CD4-positive, alpha-beta T cell treated with Interleukin-12 subunit alpha and Interleukin-12 subunit beta, for 1 hour (primary cell): ENCODE measurements at places on chromosomes 6 and 20.

DNA sequence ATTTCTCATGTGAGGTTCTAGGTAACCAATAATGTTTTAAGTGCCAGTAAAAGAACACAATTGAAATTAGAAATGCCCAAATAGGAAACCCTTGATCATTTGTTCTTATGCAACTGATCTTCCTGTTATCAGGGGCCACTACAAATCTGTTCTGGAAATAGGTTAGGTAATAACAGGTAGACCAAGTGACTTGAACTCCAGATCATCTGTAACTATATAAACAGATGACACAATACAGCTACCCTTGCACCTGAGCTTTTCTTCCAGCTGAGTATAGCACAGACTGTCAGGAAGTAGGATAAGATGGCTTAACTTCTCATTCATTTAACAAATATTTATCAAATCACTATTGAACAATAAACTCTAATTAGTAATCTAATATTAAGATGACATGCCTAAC lies 52.5 kb downstream of the MAN1A1 start:
- DNase-seq = no peak

GRCh38 chr6:167697316-167697715 lies 129.4 kb upstream of the AFDN start:
- DNase-seq = no peak

GRCh38 chr6:155832596-155832995 lies 377.0 kb upstream of the NOX3 start:
- no peak for DNase-seq

- DNase-seq = no peak
Measured at GRCh38 chr6:166277018-166277417, 31.2 kb downstream of the PRR18 start.

- DNase-seq = peak; percentile 16
Measured at GRCh38 chr6:107132330-107132954, 17.1 kb upstream of the BEND3 start.

DNA sequence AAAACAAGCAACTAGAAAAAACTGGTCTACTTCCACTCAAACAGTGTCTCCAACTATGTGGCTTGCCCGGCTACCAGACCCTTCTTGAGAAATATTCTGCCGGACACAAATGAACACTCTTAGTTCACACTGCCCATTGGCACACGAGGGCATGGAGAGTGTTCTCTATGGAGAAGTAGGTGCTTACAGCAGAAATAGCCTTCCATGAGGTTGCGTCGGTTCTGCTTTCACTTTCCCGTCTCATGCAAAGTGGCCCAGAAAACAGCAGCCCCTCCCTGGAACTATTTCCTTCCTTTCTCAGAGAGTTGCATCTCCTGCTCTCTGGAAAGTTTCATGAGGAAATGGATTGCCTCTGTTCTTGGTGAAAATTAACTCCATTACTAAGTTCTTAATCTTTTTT lies 9.5 kb upstream of the HLA-DOA start:
- DNase-seq = peak; percentile 37

GRCh38 chr6:47180633-47181032 lies 129.1 kb downstream of the TNFRSF21 start:
- DNase-seq = no peak

GRCh38 chr6:4820704-4821276 lies 44.6 kb downstream of the CDYL start:
- DNase-seq = no peak

DNA sequence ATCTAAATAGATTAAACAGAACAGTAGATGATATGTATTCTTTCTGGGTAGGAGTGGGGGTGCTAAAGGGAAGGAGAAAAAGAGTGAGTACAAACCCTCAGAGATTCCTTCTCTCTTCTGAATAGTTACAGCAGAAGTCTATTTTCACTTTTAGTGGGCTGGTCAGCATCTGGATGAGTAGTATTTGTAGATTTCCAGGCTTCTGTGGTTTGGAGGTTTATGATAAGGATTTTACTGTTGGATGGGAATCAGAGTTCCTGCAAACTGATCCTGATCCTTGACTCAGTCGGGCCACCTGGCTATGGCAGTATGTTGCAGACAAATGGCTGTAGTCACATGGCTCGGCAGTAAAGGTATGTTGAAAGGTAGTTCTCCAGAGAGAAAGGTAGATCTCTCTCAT lies 84.3 kb upstream of the IFNGR1 start:
- DNase-seq = no peak

DNA sequence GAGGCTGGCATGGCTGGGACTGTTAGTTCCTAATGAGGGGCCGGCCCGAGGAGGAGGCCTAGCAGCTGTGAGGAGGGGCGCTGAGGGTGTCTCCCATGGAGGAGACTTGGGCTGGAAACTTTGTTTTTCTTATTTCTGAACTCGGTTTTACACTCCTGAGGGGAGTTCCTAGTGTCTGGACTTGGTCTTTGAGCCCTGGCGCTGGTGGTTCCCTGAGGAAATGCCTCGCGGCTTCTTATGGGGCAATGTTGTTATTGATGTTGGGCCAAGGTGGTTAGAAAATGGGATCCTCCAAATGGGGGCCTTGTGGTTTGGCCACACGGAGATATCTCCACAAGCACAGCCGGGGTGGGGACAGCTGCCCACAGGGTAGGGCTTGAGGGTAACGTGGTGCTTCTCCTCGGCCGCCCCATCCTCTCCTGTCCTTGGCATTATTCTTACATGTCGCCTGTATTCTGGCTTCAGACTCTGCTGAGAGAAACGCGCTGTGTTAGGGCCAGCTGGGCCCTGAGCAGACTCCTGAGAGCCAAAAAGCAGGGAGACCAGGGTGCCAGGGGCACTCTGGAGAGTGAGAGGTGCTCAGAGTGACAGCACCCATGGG lies 136.9 kb downstream of the FOXO3 start:
- DNase-seq = no peak

DNA sequence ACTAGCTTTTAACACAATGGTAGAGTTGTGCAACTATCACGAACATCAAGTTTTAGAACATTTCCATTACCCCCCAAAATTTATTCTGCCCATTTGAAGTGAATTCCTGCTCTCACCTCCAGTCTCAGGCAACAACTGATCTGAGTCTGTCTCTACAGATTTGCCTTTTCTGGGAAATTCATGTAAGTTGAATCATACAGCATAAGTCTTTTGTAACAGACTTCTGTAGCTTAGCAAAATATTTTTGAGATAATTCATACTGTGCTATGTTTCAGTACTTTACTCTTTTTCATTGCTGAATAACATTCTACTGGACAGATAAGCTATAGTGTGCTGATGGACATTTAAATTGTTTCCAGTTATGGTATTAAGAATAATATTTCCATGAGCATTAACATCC lies 447.3 kb upstream of the GJE1 start:
- no peak for DNase-seq

GRCh38 chr6:80553071-80553740 lies 446.7 kb downstream of the BCKDHB start:
- no peak for DNase-seq

DNA sequence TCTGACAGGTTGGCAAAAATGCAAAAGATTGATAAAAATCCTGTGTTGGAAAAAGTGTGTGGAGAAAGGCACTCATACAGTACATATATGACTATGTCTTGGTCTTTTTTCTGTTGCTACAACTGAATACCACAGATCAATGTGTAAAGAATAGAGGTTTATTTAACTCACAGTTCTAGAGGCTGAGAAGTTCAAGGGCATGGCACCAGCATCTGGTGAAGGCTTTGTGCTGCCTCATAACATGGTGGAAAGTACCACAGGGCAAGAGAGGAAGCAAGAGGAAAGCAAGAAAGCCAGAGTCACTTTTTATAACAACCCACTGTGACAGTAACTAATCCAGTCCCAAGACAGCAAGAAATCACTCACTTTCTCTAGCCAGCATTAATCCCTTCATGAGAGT lies 57.5 kb downstream of the ALDH8A1 start:
- DNase-seq = no peak

GRCh38 chr6:150620244-150620643 lies 20.6 kb downstream of the PLEKHG1 start:
- no peak for DNase-seq

- DNase-seq = no peak
Measured at GRCh38 chr20:20321134-20321533, 46.8 kb upstream of the INSM1 start.

GRCh38 chr6:37155394-37156312 lies 14.3 kb upstream of the PIM1 start:
- DNase-seq = peak; percentile 55

DNA sequence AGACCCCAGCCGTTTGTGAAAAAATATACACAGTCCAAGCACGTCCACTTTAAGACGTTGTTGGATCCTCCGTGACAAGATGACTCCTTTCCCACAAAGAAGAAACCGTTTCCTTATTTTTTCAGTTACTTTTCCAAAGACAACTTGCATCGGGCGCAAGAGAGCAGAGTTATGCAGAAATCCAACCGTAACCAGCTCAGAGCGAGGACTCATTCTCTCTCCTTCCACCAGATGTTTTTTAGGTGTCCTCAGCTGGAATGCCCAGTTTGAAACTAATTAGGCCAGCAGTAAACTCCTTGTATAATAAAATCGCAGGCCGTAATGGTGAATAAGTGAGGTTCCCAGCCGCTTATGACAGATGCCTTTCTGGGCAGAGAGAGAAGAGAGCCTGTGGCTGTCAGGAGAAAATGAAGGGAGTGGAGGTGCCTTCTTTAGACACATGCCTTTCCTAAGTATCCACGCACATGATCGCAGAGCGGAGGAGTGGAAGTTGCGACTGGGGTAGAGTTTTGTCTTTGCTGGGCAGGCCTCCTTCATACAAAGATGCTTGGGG lies 2.8 kb downstream of the EYA2 start:
- DNase-seq = no peak

DNA sequence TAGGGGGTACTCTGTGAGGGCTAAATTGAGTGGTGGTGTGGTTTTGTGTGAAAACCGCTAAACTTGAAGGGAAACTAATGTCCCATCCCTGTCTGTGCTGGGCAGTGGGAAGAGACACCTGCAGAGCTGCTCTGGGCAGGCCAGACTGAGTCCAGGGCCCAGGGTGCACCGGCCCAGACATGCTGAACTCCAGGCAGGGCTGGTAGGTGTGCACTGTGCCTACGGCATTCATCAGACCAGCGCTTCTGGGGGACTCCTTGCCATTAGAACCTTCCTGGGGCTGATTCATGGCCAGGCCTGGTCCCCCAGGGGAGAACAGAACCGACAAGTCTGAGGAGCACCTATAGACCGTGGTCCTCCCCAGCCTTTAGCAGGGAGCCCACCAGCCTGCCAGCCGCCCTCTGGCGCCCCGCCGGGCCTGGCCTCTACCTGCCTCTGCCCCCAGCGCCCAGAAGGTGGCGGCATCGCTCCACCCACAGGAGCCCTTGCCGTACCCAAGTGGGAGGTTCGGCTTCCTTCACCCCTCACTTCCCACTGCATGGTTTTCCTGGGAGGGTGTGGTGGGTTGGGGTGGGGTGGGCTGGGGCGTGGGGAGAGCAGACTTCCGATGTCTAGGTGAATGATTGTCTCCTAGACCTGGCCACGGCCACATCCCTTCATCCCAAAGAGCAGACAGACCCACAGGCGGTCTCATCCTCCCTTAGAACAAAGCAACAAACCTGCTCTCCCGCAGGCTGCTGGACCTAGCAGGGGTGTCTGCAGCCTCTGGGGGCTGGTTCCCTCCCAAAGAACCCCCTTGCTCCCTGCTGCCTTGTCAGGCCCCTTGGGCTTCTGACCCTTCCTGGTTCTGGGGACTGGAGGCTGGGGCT lies 15.5 kb downstream of the CCDC167 start:
- peak; percentile 81 for DNase-seq

- no peak for DNase-seq
Measured at GRCh38 chr6:22153384-22154158, 143.3 kb downstream of the PRL start.

DNA sequence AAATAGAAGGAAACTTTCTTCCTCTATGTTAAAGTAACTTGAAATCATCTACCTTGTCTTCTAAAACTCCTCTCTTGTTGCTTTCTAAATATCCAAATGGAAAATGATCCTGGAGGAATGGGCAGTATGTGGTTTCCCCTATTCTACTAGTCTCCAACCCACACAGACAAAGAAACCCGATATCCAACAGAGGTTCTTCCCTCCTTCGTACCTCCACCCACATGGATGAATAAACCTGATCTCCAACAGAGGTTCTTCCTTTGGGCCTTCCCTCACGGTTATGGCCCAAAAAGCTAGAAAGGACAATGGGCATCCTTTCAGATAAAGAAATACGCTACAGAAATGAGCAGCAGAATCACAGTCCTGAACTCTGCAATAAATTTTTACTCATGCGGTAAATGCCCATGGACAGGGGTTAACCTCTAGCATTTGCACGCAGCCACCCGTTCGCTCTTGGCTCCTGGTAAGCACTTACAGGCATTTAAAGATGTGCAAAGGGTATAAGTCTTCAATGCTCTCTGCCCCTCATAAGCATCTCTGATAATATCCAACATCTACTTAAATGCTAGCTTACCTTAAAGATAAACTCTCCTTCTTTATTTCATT lies 130.9 kb downstream of the GMPR start:
- no peak for DNase-seq

DNA sequence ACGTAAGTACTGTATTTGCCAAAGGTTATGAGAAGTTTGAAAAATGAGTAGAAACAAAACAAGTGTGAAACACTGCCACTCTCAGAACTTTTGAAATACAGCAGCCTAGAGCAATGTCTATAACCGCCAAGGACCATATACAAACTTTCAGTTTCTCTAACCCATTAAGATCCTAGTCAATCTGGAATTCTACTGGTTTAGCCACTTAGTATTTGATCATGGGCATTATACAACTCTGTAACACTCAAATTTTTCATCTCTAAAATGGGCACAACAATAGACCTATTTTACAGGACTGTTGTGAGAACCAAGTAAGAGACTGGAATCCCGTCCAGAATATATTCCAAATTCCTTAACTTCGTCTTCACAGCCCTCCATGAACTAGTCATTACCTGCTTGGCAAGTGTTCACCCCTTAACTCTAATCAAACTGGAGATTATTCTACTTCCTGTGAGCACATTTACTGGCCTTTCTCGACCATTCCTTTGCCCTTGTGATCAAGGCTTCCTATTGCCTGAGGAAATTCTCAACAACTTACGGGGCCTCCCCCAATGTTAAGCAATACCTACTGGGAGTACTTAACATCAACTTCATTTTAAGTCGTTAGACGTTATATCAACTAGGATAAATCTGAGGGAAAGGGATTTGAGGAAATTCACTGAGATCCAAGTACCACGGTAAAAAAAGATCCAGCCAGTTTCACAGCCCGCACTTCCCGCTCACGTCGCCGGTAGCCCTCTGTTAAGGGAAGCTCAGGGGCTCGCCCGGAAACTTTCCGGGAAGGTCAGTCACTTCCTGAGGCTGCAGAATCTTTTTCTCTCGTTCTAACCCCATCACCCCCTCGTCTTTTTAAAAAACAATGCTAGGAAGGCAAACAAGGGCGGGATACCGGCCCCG lies 1.1 kb downstream of the EIF2S2 start:
- DNase-seq = peak; percentile 27

GRCh38 chr20:57393321-57394120 lies 2.3 kb downstream of the RBM38 start:
- DNase-seq = no peak
